ENCODE measurements at places on chromosomes 13 and 19. TPM values are rescaled to one million over a fixed set of nuclear protein-coding genes. Genes with fewer than 3 reads are reported as not detected.

Gene TPTE2
- not detected for total RNA-seq

DNA sequence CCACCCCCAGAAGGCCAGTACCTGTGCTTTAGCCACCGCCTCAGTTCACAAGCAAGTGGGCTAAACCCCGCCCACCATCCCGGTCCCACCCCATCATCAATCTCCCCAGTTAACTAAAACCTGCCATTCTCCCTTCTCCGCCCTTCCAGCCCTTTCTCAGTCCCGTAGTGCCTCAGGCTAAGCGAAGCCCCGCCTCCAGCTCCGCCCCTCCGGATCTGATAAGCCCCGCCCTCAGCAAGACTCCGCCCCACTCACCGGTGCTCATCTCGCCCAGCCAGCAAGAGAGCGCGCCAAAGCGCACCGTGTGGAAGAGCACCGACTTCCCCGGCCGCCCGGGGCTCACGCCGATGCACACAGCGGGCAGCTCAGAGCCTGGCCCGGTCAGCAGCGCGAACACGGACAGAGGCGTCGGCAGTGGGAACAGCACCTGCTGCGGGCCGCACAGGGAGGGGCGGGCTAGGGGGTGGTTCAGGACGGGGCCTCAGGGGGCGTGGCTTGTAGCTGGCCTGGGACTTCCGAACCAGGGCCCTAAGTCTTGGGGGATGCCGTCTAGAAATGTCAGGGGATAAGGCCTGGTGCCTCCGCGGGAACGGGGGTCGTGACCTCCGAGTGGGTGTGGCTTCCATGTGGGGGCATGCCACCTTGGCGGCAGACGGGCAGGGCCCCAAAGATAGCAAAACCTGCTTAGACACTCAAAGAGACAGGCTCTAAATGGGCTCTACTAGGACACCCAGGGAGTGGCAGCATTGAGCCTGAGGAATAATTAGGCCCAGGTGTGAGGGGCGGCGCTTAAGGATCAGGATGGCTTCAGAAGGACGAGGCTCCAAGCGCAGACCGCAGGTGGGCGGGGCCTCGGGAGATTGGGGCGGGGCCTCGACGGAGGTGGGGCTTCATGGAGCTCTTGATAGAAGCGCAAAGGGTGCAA is 21.4 kb downstream of the MAP4K1 start:
- no peak overlapping the region for H3K27ac ChIP-seq
- peak; percentile 79 for DNase-seq
- H3K4me3 ChIP-seq, result peak overlapping the region; percentile 34
- peaks cover 4% of the 10 kb centered on the region for H3K27me3 ChIP-seq
- H3K36me3 ChIP-seq, result no peaks in the 10 kb centered on the region

- peaks cover 10% of the 10 kb centered on the region for H3K4me1 ChIP-seq
- H3K27ac ChIP-seq, result no peak overlapping the region
- no peak for DNase-seq
- no peaks in the 10 kb centered on the region for H3K27me3 ChIP-seq
- peaks cover 29% of the 10 kb centered on the region for H3K36me3 ChIP-seq
Observed at GRCh38 chr13:45136741-45137504, 16.6 kb downstream of the GTF2F2 start.

- peaks cover under 1% of the 10 kb centered on the region for H3K27me3 ChIP-seq
- no peaks in the 10 kb centered on the region for H3K36me3 ChIP-seq
- no peak overlapping the region for H3K27ac ChIP-seq
- DNase-seq, result no peak
- no peak overlapping the region for H3K4me3 ChIP-seq
- H3K4me1 ChIP-seq, result peaks cover 45% of the 10 kb centered on the region
Observed at GRCh38 chr19:33280351-33280921, 21.9 kb downstream of the CEBPA start.

DNA sequence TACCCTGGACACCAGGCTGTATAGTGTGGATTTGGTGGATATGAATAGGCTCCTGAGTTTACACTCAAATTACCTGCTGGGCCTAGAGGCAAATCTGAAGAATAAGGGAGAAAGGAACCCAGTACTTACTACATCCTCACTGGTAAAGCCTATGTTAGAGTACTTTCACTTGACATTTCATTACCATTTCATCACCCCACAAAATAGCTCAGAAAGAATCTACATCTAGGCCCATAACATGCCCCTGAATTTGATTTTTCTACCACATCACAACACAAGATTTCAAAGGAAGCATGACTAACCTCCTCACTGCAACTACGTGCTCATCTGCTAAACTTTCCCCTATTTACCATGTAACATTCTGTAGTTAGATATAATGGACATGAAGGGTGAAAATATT is 43.3 kb downstream of the VWA8 start:
- DNase-seq, result no peak
- no peak overlapping the region for H3K4me3 ChIP-seq
- H3K27ac ChIP-seq, result no peak overlapping the region
- H3K4me1 ChIP-seq, result peaks cover 16% of the 10 kb centered on the region
- H3K27me3 ChIP-seq, result no peaks in the 10 kb centered on the region

GRCh38 chr19:8337728-8338127 is 5.3 kb downstream of the KANK3 start:
- peaks cover 16% of the 10 kb centered on the region for H3K36me3 ChIP-seq
- no peak overlapping the region for H3K27ac ChIP-seq
- DNase-seq, result no peak
- no peak overlapping the region for H3K4me3 ChIP-seq

Gene C19orf67
- total RNA-seq, result not detected

DNA sequence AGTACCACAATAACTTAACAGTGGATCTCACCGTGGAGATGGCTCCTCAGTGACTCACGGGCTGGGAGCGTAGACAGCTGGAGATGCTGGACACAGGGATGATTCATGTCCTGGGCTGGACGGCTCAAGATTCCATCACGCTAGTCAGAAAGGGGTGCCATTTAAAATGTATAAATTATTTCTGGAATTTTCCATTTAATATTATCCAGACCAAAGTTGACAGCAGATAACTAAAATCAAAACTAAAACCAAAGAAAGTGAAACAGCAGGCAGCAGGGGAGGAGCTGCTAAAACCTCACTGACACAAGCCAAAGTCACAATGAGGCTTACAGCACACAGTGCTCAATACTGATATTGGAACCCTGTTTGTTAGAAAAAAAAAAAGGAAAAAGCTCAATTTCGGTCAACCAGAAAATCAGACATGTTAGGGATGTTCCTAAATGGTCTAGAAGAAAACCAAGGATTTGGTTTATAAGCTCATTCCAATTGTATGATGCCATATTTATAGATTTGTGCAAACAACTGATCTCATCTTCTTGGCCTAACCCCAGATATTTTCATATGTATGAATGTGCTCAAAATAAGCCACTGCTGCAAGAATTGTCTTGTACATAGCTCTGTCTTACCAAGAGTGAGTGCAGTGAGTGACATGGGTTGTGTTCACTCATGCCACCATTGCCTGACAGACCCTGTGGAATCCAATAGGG is 111.8 kb downstream of the SACS start:
- peak overlapping the region; percentile 20 for H3K27ac ChIP-seq
- no peak for DNase-seq
- no peaks in the 10 kb centered on the region for H3K27me3 ChIP-seq

- peaks cover 43% of the 10 kb centered on the region for H3K4me1 ChIP-seq
- no peaks in the 10 kb centered on the region for H3K27me3 ChIP-seq
- no peak for DNase-seq
- H3K4me3 ChIP-seq, result no peak overlapping the region
- H3K27ac ChIP-seq, result no peak overlapping the region
Observed at GRCh38 chr13:26988059-26988769, 183.4 kb downstream of the USP12 start.

Gene ADAT3
- 6.2 TPM for total RNA-seq

Gene TYROBP
- total RNA-seq, result 460 TPM

Gene HIF3A
- total RNA-seq, result 64.1 TPM

DNA sequence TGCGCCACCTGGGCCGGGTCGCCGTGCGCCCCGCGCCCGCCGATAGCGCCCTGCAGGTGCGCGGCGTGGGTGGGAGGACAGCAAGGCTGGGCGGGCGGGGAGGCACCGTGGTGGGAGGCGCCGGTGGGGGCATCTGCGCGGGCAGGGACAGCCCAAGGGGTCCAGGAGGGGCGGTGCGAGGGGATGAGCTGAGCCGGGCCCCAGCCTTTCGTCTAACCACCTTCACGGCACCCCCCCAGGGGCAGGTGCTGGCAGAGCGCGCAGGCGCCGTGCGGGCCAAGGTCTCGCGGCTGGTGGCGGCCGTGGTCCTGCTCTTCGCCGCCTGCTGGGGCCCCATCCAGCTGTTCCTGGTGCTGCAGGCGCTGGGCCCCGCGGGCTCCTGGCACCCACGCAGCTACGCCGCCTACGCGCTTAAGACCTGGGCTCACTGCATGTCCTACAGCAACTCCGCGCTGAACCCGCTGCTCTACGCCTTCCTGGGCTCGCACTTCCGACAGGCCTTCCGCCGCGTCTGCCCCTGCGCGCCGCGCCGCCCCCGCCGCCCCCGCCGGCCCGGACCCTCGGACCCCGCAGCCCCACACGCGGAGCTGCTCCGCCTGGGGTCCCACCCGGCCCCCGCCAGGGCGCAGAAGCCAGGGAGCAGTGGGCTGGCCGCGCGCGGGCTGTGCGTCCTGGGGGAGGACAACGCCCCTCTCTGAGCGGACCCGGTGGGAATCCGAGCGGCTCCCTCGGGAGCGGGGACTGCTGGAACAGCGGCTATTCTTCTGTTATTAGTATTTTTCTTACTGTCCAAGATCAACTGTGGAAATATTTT is 3.1 kb downstream of the KISS1R start:
- peak overlapping the region; percentile 11 for H3K27ac ChIP-seq
- peak overlapping the region; percentile 39 for H3K4me3 ChIP-seq
- peaks cover 56% of the 10 kb centered on the region for H3K27me3 ChIP-seq
- DNase-seq, result no peak

Gene CEACAM6
- total RNA-seq, result 369 TPM

GRCh38 chr13:99585609-99586008 is 84.3 kb downstream of the TM9SF2 start:
- H3K4me1 ChIP-seq, result peaks cover 5% of the 10 kb centered on the region
- no peak overlapping the region for H3K27ac ChIP-seq
- no peak for DNase-seq
- no peak overlapping the region for H3K4me3 ChIP-seq
- H3K27me3 ChIP-seq, result no peaks in the 10 kb centered on the region

Gene LRRC63
- total RNA-seq, result 1.7 TPM

- DNase-seq, result no peak
- peaks cover 91% of the 10 kb centered on the region for H3K36me3 ChIP-seq
- H3K27me3 ChIP-seq, result no peaks in the 10 kb centered on the region
- peaks cover 3% of the 10 kb centered on the region for H3K4me1 ChIP-seq
Observed at GRCh38 chr19:1423436-1424191, 14.6 kb upstream of the RPS15 start.

DNA sequence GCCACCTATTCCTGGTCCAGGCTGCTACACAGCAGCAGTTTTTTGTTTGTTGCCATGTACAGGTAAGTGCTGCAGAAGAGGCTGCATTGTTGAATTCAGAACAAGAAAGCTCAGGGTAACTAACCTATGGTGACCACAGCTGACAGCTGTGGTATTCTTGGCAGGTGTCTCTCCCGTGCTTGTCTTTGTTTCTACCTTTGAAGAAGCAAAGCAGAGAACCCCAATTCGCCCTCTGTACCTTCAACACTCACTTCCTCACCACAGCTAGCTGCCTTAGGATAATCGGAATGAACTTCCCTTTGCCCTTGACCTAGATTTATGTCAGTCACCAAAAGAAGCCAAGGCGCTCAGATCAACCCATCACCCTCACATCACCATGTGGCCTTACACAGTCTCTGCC is 1703.3 kb upstream of the SLC10A2 start:
- no peaks in the 10 kb centered on the region for H3K27me3 ChIP-seq
- H3K4me1 ChIP-seq, result no peaks in the 10 kb centered on the region
- no peak overlapping the region for H3K27ac ChIP-seq
- H3K4me3 ChIP-seq, result no peak overlapping the region
- no peak for DNase-seq

DNA sequence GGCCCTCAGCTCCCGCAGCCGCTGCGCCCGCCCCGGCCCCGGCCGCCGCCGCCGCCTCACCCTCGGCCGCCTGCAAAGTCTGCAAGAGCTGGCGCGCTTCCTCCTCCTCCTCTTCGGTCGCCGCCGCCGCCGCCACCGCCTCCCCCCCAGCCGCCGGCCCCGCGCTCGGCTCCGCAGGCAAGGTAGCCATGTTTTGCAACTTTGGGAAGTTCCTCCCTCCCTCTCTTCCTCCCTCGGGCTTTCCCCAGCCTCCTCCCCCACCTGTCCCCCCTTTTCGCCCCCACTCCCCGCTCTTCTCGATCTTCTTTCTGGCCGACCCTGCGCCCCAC is 433 bp downstream of the SIX5 start:
- H3K27me3 ChIP-seq, result peaks cover 26% of the 10 kb centered on the region
- H3K36me3 ChIP-seq, result peaks cover 10% of the 10 kb centered on the region
- peaks cover 43% of the 10 kb centered on the region for H3K4me1 ChIP-seq
- peak overlapping the region; percentile 73 for H3K4me3 ChIP-seq
- DNase-seq, result peak; percentile 59

DNA sequence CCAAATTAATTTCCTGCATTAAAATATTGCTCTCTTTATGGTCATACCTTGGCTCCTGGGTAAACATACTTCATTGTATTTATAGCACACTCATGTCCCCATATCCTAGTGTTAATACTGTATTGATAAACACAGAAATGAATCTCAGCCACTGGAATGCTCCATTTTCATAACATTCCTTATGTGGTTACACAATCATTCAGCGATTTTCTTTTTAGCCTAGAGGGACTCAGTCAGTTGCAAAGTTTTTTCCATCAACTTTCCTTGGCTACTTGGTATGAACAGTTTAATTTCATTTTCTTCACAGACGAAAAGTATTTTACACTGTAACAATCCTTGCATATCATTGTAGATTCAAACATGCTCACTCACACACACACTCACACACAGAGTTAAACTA is 471.5 kb downstream of the FGF14 start:
- H3K4me1 ChIP-seq, result no peaks in the 10 kb centered on the region
- H3K27ac ChIP-seq, result no peak overlapping the region
- H3K27me3 ChIP-seq, result no peaks in the 10 kb centered on the region

Gene FAAP24
- 2.9 TPM for total RNA-seq

GRCh38 chr19:44817725-44818465 is 9.0 kb downstream of the BCAM start:
- peaks cover 42% of the 10 kb centered on the region for H3K36me3 ChIP-seq
- DNase-seq, result no peak
- H3K27me3 ChIP-seq, result no peaks in the 10 kb centered on the region
- H3K4me1 ChIP-seq, result peaks cover 2% of the 10 kb centered on the region
- no peak overlapping the region for H3K27ac ChIP-seq
- no peak overlapping the region for H3K4me3 ChIP-seq

- H3K36me3 ChIP-seq, result no peaks in the 10 kb centered on the region
- H3K4me1 ChIP-seq, result no peaks in the 10 kb centered on the region
- no peaks in the 10 kb centered on the region for H3K27me3 ChIP-seq
- DNase-seq, result no peak
- H3K27ac ChIP-seq, result no peak overlapping the region
Observed at GRCh38 chr19:31783592-31783991, 434.4 kb upstream of the TSHZ3 start.

Gene BRSK1
- 1.0 TPM for total RNA-seq

DNA sequence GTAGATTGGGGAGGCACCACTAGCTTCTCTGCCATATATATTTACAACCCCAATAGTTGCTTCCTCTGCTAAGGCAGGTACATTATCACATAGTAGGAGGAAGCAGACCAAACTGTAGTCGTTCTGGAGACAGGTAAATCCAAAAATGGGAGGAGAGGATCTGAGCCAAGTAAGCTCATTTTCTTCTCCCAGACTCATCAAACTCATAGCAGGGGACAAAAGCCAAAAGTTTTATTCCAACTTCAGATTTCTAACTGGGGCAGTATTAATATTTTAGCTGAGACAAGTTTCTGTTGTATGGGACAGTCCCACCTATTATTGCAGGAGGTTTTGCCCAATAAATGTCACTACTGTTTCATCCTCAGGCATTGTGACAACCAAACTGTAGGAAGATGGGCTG is 7.8 kb upstream of the IGSF23 start:
- H3K27ac ChIP-seq, result no peak overlapping the region
- H3K4me1 ChIP-seq, result peaks cover 33% of the 10 kb centered on the region
- no peaks in the 10 kb centered on the region for H3K27me3 ChIP-seq
- H3K4me3 ChIP-seq, result no peak overlapping the region
- H3K36me3 ChIP-seq, result no peaks in the 10 kb centered on the region
- DNase-seq, result no peak
